ENCODE measurements at places on chromosomes 5 and 9. TPM values are rescaled to one million over a fixed set of nuclear protein-coding genes. Genes with fewer than 3 reads are reported as not detected.

DNA sequence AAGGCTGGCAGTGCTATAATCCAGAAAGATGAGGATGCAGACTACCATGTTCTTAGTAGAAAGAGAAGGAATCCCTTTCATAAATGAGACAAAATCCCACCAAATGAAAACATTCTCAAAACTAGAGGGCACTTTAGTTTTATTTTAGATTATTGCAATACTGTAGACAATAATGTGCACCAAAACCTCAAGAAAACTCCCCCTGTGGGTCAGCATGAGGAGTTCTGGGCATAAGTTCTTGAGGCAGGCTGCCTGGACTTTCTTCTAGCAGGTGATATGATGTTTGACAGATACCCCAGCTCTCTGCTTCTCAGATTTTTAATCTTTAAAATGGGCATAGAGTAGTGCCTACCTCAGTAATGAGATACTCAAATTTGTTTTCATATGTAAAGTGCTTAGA, 196.3 kb upstream of the CTNND2 start:
- no peaks in the 10 kb centered on the region for H3K4me1 ChIP-seq
- no peaks in the 10 kb centered on the region for H3K27me3 ChIP-seq
- H3K27ac ChIP-seq = no peak overlapping the region
- DNase-seq = no peak
- H3K36me3 ChIP-seq = no peaks in the 10 kb centered on the region

DNA sequence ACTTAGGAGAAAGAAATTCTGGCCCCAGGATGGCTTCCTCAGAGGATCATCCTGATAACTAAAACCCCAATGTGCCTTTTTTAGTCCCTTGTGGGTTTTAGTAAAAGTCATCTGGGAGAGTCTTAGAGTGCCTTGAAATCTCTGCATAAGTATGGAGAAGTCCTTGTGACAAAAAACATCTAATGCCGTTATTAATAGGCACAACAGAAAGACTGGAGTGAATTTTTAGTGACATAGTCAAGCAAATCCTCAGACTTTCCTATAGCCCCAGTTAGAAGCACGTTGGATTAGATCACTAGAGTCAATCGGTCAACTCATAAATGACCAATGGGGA, 108.2 kb upstream of the MPDZ start:
- H3K4me3 ChIP-seq = no peak overlapping the region
- no peaks in the 10 kb centered on the region for H3K4me1 ChIP-seq
- peak overlapping the region; percentile 14 for H3K27ac ChIP-seq
- H3K36me3 ChIP-seq = no peaks in the 10 kb centered on the region

DNA sequence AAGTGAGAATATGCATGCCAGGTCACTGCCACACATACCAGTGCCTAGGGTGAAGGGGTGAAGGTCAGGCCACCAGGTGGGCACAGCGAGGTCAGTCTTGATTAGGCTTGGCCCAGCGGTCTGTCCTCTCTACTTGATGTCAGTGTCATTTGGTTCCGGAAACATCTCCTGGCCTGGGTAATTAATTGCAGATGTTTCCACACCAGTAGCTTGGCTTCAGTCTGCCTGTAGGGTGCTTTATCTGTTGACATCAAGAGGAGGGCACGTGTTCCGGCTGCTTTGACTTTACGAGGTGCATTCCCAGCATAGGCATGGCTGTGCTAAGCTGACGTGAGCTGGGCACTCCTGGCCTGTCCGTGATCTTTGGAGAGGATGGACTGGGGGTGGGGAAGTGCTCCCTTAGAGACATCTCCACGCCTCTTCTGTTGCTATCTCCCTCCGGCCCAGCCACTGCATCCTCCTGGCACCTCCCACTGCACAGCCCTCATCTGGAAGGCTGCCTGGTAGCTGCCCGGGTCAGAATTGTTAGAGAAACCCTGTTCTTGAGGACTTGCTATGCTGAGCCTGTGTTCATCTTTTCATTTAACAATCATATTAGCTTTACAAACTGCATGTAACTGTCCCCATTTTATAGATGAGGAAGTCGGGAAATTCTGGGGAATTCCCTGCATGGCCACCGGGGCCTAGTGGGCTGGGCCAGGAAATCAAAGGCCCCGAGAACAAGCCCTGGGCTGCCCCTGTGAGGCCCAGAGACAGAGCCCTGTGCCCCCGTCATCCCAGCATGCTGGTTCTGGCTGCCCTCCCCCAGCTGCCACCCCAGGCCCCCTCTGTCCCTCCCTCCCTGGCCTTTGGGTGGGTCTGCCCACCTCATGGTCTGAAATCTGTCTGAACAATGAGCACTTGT, 29.1 kb downstream of the JADE2 start:
- no peaks in the 10 kb centered on the region for H3K36me3 ChIP-seq
- H3K4me1 ChIP-seq = peaks cover 36% of the 10 kb centered on the region
- no peak for DNase-seq
- peak overlapping the region; percentile 72 for H3K27ac ChIP-seq
- no peak overlapping the region for H3K4me3 ChIP-seq

DNA sequence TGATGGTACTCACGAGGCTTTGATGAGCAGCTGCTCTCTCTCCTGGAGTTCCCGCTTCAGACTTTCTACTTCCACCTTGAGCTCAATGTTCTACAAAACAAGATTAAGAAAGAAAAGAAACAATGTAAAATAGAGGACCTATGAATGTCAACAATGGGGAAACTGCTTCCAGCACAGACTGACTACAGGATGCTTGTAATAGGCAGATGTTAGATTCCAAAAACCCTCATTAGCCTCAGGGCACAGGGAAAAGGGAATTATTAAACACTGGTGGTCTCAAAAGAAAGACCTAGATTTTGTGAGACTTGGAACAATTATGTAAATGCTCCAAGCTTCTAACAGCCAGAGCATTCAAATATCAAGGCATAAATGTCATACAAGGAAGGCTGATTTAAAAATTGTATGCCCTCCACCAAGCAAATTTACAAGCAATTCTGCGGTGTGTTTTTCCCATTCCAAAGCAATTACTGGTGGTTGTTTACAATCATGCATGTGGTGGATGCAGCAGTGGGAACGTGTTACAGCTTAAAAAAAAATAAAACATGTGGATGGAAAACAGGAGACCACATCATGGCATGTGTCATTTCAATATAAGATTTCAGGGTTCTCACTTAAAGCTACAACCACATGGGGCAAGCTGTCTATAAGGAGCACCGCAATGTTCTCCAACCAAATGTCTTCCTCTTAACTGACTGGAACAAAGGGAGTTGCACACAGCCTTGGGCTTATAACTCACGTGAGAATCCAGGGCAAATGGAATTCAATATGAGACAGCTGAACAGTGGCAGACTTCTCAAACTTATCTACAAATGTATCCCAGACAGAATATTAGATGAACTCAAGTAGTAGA, 34.0 kb downstream of the CDK5RAP2 start:
- H3K27me3 ChIP-seq = no peaks in the 10 kb centered on the region
- H3K27ac ChIP-seq = no peak overlapping the region
- no peak for DNase-seq
- H3K36me3 ChIP-seq = peaks cover 89% of the 10 kb centered on the region
- no peak overlapping the region for H3K4me3 ChIP-seq

- H3K27ac ChIP-seq = no peak overlapping the region
- no peak overlapping the region for H3K4me3 ChIP-seq
- H3K27me3 ChIP-seq = peaks cover 20% of the 10 kb centered on the region
- no peaks in the 10 kb centered on the region for H3K36me3 ChIP-seq
- H3K4me1 ChIP-seq = peaks cover 8% of the 10 kb centered on the region
Observed at GRCh38 chr5:178279723-178280438, 47.3 kb upstream of the PHYKPL start.

FGF1 gene
- polyA plus RNA-seq = 0.86 TPM

GRCh38 chr5:73104326-73104725, 16.0 kb upstream of the TMEM171 start:
- no peaks in the 10 kb centered on the region for H3K36me3 ChIP-seq
- H3K4me1 ChIP-seq = no peaks in the 10 kb centered on the region
- no peak overlapping the region for H3K27ac ChIP-seq
- no peak overlapping the region for H3K4me3 ChIP-seq
- peaks cover 6% of the 10 kb centered on the region for H3K27me3 ChIP-seq

- H3K27me3 ChIP-seq = no peaks in the 10 kb centered on the region
- no peak overlapping the region for H3K4me3 ChIP-seq
- DNase-seq = no peak
- no peaks in the 10 kb centered on the region for H3K36me3 ChIP-seq
- H3K4me1 ChIP-seq = no peaks in the 10 kb centered on the region
Observed at GRCh38 chr9:135135171-135135928, 47.9 kb downstream of the OLFM1 start.

- H3K27me3 ChIP-seq = no peaks in the 10 kb centered on the region
- DNase-seq = no peak
- H3K27ac ChIP-seq = no peak overlapping the region
Observed at GRCh38 chr5:115150512-115150911, 19.2 kb downstream of the TRIM36 start.

DNA sequence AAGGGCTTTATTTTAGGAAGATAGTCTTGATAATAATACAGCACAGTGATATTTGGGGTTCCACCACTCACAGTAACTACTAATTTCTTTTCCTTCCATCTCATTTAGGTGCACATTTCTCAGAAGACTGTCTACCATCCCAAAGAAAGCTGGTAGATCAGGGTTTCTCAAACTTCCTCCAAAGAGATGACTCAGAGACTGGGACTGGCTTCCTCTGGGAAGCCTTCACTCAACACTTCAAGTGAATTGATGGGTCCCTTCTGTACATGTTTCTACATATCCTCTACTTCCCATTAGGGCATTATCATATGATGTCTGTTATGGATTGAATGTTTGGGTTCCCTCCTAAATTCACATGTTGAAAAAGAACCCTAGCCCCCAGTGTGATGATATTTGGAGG, 138.5 kb downstream of the SPOCK1 start:
- H3K36me3 ChIP-seq = no peaks in the 10 kb centered on the region
- H3K27me3 ChIP-seq = peaks cover 2% of the 10 kb centered on the region
- no peak overlapping the region for H3K4me3 ChIP-seq
- H3K4me1 ChIP-seq = no peaks in the 10 kb centered on the region

GRCh38 chr5:172311026-172311425, 27.5 kb upstream of the UBTD2 start:
- no peaks in the 10 kb centered on the region for H3K4me1 ChIP-seq
- H3K4me3 ChIP-seq = no peak overlapping the region
- no peak for DNase-seq
- H3K27ac ChIP-seq = no peak overlapping the region
- H3K27me3 ChIP-seq = no peaks in the 10 kb centered on the region

DNA sequence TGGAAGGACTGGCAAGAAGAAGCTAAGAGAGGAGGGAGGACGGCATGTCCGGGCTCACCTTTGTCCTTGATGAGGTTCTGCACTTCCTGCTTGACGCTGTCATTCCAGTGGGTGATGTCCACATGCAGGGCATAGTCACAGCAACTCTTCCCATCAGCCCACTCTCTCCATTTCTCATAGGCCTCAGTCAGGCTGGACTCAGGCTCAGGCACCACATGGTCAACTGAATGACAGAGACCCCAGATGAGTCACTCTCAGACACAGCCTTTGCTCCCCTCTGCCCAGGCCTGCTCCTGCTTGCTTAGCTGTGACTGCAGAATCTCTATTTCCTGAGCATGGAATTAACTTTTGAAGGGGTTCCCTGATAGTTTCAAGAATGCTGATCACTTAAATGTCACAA, 94.2 kb downstream of the DPYSL3 start:
- no peaks in the 10 kb centered on the region for H3K36me3 ChIP-seq
- H3K4me3 ChIP-seq = no peak overlapping the region
- H3K4me1 ChIP-seq = peaks cover 19% of the 10 kb centered on the region
- no peak for DNase-seq
- H3K27me3 ChIP-seq = no peaks in the 10 kb centered on the region

EIF4E1B gene
- 0.10 TPM for polyA plus RNA-seq

DNA sequence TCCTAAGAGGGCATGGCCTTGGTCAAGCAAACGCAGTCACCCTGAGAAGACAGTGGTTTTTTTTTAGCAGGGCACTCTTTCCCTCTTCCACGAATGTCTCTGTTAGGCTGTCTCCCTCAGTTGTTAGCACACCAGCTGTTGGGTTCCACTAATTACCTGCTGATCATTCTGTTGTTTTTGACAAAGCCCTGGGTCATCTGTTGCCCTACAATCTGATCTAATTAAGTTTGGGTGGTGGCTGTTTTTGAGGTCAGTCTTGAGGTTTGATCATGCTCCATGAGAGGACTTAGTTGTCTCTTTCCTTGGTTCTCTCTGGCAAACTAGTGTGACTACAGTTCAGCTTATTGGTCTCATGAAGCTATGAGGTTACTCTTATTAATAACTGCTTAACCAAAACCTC, 5.0 kb upstream of the PTPDC1 start:
- no peak overlapping the region for H3K27ac ChIP-seq
- no peak overlapping the region for H3K4me3 ChIP-seq
- no peaks in the 10 kb centered on the region for H3K36me3 ChIP-seq
- no peak for DNase-seq

- H3K27ac ChIP-seq = no peak overlapping the region
- H3K4me1 ChIP-seq = no peaks in the 10 kb centered on the region
- no peaks in the 10 kb centered on the region for H3K36me3 ChIP-seq
- H3K27me3 ChIP-seq = no peaks in the 10 kb centered on the region
- no peak for DNase-seq
Observed at GRCh38 chr5:61139094-61139873, 23.0 kb downstream of the SMIM15 start.

DNA sequence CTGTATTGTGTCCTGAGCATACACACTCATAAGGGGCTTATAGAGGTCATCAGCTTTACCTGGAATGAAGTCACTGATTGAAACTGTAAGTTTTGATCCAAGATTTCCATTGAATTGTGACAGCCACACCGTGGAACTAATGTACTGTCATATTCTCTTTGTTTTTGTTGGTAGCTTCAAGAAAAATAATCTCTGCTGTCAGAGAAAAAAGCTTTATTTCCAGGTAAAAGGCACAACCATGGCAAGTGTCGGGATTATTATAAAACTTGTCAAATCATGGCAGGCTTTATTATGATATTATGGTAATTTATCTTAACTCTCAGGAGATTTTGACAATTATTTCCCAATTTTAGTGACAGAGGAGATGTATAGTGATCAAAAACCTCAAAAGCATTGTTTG, 191.2 kb downstream of the FAM170A start:
- H3K27me3 ChIP-seq = no peaks in the 10 kb centered on the region
- H3K27ac ChIP-seq = no peak overlapping the region
- no peak for DNase-seq
- H3K4me1 ChIP-seq = no peaks in the 10 kb centered on the region
- no peaks in the 10 kb centered on the region for H3K36me3 ChIP-seq
- H3K4me3 ChIP-seq = no peak overlapping the region

Data from left lung (tissue), 14 donors.